Fibroblast of gingiva (primary cell): ENCODE measurements at places on chromosomes 6 and 20.
A peak's percentile ranks its signal among the peaks of the same experiment; 100 is the strongest.

DNA sequence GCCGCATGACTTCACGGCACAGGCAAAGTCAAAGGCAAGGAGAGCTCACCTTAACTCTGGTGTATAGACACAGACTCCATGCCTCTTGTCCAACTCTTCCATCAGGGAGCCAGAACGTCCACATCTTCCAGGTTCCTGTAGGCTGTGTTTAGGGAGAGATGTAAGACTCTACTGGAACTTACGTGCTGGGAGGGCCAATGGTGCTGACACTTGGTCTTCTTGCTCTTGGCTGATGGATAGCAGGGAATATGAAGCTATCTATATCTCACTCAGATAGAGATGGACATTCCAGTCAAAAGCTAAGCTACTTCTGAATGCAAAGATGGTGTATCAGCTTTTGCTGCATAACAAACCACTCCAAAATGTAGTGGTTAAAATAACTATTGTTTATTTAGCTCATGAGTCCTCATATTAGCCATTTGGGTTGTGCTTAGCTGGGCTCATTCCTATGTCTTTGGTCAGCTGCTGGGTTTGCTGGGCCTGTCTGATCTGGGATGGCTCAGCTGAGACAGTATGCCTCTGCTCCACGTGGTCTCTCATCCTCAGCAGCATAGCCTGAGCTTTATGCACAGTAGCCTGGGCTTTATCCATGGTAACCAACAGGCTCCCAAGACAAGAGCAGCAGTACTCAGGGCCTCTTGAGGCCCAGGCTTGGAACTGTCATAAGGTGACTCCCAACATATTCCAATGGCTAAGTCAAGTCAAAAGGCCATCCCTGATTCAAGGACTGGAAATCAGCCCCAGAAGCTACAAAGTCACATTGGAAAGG, 111.6 kb downstream of the SNX5 start:
- DNase-seq, result no peak

DNA sequence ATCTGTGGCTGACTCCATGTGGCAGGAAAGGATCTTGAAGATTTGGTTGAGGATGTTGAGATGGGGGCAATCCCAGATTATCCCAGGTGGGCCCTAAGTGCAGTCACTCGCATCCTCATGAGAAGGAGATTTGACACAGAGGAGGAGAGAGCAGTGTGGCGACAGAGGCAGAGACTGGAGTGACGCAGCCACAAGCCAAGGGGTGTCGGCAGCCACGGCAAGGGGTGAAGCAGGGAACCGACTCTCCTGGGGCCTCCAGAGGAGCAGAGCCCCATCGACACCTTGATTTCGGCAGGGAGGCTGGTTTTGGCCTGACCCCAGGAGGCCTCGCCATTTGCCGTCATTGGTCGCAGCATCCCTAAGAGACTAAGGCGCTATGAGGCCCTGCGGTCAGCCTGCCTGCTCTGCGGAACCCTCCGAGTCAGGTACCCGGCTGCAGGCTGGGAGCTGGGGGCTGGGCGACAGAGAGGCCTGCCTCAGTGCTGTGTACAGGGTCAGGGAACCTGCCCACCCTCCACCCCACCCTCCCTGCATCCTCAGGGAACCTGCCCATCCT, 12.5 kb downstream of the EEF1A2 start:
- DNase-seq, result no peak

GRCh38 chr6:159871906-159872305, 18.9 kb upstream of the MAS1 start:
- DNase-seq, result no peak

DNA sequence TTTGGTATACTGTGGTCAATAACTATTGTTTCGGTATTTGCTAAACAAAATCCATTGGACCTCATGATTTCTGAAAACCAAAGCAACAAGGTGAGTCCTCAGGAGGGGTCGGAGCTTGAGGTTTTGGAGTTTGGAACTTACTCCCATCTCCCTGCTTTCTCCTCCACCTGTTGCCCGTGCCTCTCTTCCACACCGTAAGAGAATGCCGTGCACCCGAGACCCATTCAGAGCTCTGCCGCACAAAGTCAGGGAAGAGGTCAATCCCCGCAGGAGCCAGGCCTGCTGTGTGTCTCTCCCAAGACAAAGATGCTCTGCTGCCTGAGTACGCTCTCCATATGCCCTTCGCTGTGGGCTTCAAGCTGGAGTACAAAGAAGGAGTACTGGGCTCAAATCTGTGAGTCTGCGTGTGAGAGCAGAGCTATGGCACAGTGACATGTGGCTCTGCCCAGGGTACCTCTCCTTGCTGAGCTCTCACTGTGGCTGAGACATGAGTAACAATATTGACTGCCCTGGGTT, 23.9 kb downstream of the PXDC1 start:
- DNase-seq, result no peak

DNA sequence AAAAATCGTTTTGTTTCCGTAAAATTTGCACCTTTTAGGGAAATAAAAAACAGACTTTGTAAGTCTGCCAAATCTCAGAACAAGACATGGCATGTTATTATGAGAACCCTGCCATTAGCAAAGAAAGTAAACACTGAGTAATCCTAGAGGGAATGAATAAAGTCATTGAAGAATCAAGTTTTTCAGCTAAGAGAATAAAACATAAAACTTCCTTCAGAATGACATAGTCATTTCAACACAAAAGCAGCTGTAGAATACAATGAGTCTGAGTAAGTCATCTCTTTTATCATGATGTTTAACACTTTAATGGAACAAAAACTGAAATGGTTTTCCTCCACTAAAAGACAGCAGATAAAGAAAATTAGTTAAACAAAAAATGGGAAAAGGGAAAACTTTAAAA, 10.3 kb upstream of the DST start:
- DNase-seq, result peak; percentile 67

GRCh38 chr6:88165844-88166492, at the start of gene CNR1:
Gene CNR1 (minus strand): TSS chr6:88166347. CDS start chr6:88145274, 21,073 bp downstream.
- DNase-seq, result peak; percentile 59
